Substantia nigra (tissue), 51 donors: ENCODE measurements at places on chromosomes 1 and 21.

DNA sequence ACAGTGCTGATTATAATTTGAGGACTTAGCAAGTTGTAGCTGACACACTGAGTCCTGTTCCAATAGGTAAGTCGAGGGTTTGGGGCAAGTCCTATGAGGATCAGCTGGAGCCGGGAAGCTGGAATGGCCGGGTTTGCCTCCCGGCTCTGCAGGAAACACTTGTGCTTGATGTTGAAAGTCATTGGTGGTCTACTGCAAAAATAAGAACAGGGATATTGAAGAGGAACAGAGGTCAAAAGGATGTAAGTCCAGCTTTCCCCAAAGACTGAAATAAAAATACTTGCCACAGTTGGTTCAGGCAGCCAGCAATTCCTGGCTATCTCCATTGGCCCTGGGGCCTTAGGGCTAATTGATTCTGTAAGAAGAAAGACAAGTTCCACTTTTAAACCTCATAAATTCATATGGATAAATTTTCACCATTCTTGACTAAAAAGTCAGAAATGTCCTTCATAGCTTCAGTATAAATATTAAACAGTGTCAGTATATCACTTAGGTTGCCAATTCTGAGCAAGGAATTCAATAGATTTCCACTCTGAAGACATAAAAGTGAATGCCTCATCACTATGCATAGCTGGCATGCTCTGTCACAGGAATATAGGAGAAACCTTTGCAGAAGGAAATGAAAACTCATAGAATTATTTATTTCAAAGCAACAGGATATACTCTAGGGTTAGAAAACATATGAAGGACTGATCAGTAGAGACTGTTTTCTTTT, 165.2 kb downstream of the AK5 start:
- no peak for DNase-seq

GRCh38 chr1:180982422-180982821, 40.2 kb downstream of the STX6 start:
- no peak for DNase-seq

- DNase-seq: no peak
Measured at GRCh38 chr1:32915766-32916706, 14.8 kb upstream of the TMEM54 start.

DNA sequence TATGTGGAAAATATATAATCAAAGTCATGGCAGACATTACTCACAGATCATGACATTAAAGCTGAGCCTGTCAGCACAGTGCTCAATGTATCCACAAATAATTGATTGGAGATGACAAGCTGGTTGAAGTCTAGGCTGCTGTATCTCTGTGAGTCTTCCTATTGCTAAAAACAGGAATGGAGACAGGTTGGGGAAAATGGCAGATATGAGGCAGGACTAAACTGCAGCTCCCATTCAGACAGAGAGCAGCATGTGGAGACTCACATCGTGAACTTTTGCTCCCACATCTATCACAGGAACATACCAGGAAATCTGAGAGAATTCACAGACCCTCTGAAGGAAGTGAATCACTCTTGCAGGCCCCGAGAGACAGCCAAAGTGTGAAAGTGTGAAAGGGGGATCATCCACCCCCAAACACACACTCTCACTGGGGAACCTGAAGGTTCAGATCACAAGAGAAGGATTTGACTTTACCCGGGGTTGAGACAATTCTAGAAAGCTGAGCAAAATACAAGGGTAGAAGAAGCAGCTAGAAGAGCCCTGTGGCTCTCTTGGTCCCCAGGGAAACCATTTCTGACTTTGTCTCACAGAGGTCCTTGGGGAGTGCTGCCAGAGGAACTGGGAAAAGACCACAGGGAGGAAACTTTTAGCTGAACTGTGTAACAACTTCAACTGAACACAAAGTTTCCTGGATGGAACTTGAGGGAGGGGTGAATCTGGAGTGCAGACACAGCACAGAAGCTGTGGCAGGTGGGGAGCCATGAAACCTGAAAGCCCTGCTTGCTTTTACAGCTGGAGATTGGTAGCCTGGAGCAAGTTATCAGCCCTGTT, 173.4 kb downstream of the S1PR1 start:
- no peak for DNase-seq

DNA sequence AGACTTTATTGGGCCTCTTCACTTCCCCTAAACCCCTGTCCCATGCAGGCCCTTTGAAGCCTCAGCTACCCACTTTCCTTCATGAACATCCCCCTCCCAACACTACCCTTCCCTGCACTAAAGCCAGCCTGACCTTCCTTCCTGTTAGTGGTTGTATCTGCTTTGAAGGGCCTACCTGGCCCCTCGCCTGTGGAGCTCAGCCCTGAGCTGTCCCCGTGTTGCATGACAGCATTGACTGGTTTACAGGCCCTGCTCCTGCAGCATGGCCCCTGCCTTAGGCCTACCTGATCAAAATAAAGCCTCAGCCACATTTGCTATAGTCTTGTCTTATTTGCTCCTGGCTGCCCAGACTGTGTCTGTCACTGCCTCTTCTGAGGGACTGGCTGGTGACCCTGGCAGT, 5.5 kb downstream of the GSTM4 start:
- no peak for DNase-seq

- no peak for DNase-seq
Measured at GRCh38 chr1:110533230-110533629, 14.3 kb upstream of the KCNA10 start.

GRCh38 chr1:77342745-77343144, 60.9 kb downstream of the AK5 start:
- no peak for DNase-seq

DNA sequence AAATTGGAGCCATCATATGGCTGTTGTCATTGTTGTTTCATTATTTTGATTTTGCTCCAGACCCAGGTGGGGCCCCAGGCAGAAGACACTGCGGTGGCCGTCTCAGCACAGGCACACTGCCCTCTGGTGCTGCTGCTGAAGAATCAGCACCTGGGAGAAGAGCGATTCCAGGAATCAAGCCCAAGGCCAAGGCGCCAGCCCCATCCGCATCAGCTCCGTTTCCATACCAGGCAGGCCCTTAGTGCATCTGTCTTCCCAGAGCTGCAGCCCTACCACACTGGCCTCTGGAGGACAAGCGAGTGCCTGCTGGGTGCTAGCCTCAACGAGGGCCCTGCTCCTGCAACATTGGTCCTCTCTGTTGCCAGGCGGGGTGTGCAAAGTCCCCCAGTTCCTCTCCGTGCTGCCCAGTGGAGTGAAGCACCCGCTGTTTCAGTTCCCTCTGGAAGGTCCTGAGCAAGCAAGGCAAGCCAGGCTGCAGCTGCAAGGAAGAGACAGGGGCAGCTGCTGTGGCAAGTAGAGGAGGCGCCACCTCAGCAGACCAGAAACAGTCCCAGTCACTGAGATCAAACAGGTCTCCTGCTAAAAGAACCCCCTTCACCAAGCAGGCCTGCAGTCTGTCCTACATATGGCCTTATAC, 5.2 kb downstream of the GRIK3 start:
- no peak for DNase-seq

DNA sequence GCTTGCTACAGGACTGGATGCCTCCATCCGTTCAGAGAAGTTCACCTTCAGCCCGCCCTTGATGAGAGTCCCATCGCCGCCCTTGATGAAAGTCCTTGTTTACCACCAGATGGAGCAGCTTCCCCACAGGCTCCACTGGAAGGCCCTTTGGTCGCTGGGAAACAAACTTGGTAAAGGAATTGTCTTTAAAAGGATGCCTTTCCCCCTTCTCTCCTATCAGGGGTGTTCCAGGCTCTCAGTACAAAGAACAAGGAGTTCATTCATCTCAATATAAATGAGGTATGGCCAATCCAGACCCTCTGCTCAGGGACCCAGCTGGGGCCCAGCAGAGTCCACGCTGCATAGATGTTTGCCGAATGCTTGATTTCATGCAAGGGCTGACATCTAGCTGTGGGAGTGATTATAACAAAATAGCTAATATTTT, 50.8 kb downstream of the CAPN9 start:
- peak; percentile 78 for DNase-seq

DNA sequence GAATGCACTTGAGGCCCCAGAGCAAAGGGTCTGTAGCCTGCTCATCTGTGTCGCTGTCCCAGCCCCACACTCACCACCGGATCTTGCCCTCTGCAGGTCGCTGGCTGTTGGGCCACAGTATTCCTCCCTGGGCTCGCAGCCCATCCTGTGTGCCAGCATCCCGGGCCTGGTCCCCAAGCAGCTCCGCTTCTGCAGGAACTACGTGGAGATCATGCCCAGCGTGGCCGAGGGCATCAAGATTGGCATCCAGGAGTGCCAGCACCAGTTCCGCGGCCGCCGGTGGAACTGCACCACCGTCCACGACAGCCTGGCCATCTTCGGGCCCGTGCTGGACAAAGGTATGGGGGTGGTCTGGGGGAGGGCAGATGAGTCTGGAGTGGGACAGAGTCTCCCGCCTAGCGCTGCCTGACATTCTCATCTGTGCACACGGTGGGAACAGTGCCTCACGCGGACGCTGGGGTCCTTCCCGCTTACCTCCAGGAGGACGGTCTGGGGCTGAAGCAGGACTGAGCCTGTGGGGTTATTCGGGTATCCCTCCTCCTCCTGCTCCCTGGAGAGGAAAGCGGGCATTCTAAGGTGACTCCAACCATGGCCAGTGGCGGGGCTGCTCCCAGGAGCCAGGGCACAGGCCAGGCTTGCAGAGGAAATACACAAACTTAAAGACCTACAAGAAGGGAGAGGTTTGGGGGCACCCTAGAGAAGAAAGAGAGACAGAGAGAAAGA, 15.9 kb downstream of the WNT3A start:
- DNase-seq: no peak

GRCh38 chr1:207811319-207811718, 59.5 kb downstream of the CD46 start:
- no peak for DNase-seq

- DNase-seq: no peak
Measured at GRCh38 chr1:202038688-202039346, 28.4 kb downstream of the ELF3 start.

DNA sequence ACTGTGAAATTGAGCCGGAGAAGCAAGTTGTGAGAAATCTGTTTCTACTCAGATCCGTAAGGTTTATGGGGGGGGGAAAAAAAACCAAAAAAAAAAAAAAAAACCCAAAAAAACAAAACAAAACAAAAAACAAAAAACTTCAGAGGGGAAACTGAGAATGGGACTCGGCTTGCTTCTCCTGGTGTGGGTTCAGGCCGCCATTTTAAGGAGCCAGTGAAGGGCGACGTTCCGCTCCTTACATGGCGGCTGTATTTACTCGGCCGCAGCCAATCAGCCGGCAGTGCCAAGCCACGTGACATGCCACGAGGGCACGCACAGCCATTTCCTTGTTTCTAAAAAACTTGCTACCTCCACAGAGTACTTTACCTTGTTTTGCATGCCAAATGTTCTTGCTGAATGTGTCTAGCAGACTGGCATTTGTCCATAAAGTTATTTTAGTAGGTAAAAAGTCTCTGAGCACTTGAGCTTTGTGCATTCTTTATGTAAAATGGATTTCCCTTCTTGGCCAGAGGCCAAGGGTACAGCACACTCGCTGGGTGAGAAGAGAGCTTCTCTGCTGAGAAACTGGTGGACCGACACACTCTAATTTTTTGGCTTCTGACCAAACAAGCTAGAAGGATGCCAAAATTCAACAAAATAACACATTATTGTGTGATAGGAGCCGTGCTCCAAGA, 101.8 kb downstream of the NFIA start:
- peak; percentile 92 for DNase-seq

GRCh38 chr1:204990059-204990664, 52.9 kb upstream of the CNTN2 start:
- DNase-seq: peak; percentile 53

DNA sequence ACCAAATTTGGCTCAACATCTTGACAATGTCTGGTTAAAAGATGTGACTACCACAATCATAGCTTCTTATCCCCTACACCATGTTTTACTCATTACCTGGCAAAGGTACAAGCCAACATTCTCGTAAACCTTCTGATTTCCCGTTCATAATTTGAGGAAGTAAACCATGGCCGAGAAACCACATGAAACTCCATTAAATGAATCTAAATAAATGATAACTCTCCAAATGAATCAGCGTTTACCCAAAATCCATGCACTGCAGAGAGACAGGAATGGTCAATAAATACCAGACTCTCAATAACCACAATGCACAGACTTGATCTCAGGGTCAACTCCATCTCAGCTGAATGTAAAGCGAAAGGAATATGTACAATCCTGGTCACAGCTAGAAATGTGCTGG, 125.2 kb downstream of the TYW3 start:
- DNase-seq: no peak

DNA sequence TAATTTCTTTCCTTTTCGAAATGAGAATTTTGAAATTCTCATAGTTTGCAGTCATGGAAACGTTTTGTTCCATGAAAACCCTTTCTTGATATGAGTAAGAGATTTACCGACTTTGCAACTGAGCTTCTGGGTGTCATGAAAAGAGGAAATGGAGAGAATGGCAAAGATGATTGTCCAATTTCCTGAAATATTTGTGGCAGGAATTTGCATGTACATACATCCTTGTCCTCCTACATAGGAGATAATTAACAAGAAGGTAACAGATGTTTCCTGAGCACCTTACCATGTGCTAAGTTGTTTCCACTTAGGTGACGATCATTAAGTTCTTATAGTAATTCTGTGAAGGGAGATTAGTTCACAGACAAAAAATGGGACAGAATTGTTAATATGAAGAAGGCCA, 170.7 kb downstream of the NEGR1 start:
- DNase-seq: no peak

GRCh38 chr1:185305419-185305818, 11.6 kb downstream of the IVNS1ABP start:
- no peak for DNase-seq

- DNase-seq: peak; percentile 9
Measured at GRCh38 chr21:42463861-42464515, 32.0 kb downstream of the RSPH1 start.

DNA sequence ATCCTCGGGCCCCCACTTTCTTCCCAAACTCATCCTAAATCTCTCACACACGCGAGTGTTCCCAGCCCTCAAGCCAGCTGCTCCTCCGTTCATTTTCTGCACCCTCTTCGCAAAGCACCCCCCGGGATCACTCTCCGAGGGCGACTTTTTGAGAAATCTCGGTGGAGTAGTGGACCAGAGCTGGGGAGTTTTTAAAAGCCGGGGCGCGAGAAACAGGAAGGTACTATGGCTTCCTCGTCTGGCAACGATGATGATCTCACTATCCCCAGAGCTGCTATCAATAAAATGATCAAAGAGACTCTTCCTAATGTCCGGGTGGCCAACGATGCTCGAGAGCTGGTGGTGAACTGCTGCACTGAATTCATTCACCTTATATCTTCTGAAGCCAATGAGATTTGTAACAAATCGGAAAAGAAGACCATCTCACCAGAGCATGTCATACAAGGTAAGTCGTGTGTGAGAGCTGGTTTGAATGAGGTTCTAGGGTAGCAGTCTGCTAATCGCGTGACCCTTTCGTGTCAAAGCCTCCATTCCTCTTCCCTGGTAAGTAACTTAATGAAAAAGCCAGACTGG, 800 bp downstream of the DR1 start:
- no peak for DNase-seq

DNA sequence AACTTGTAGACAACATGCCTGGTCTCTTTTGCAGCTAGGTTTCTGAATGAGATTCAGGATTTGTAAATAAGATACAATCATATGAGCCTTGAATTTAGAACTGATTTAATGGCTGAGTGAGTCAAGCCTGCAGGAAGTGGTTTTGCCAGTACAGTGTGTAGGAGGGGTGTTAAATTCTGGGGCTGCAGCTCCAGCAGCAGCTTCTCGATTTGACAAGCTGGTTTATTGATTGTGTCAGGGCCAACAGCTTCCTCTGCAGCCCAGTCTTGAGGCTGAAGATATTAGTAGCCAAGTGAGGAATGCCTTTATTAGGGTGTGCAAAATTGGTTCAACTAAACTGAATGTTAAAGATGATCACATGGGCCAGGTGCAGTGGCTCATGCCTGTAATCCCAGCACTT, 11.5 kb upstream of the PLA2G5 start:
- DNase-seq: no peak

- no peak for DNase-seq
Measured at GRCh38 chr1:2474933-2475371, 1.1 kb upstream of the PLCH2 start.
